ENCODE measurements at places on chromosomes 7 and 10.

DNA sequence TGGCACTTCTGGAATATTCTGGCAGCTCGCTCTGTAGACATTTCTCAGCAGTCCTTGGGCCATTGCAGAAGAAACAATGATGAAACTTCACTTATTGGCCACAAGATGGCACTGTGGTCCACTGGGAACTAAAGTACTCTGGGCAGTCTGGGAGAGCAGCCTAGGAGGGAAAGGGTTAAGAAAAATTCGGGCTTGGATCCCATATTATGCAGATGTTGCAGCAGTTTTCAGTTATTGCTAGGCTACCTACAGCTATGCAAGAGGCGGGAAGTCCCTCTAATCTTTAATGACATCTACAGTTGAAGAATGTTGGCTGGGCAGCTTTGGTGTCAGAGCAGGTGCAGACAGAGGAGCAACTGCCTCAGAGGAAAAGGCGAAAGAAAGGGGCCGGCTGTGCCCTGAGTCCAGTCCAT is 201.7 kb upstream of the PRSS58 start:
- DNase-seq = no peak

GRCh38 chr10:130434446-130435385 is 298.5 kb downstream of the GLRX3 start:
- peak; percentile 45 for DNase-seq

DNA sequence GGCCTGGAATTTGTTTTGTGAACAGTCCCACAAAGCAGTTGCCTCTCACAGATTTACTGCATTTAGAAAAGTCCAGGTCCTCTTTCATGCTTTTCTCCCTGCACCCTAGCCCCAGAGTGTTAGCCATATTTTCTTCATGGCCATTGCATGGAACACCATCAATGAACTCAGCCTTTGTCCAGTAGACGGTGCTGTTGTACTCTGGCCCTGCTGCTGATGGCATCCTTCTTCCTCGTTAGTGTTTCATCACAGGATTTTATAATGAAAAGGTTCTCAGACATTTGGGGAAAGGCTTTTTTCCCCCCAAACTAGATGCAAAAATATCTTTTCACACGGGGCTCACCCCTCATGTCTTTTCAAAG is 93.0 kb upstream of the SLC25A13 start:
- no peak for DNase-seq

DNA sequence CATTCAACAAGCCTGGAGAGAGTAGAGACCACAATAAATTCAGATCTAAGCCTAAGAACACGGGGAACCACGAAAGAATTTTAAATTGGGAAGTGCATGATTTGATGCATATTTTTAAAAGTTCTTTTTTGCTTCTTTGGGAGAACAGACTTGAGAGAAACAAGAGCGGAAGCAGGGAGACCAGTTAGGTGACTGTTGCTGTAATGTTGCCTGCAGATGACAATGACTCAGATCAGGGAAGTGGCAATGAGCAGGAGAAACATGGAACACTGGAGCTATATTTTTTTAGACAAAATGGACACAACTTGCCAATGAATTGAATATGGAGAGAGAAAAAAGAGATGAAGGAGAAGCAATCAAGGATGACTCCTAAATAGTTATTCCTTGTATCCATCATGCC is 125.1 kb downstream of the RAPGEF5 start:
- no peak for DNase-seq

DNA sequence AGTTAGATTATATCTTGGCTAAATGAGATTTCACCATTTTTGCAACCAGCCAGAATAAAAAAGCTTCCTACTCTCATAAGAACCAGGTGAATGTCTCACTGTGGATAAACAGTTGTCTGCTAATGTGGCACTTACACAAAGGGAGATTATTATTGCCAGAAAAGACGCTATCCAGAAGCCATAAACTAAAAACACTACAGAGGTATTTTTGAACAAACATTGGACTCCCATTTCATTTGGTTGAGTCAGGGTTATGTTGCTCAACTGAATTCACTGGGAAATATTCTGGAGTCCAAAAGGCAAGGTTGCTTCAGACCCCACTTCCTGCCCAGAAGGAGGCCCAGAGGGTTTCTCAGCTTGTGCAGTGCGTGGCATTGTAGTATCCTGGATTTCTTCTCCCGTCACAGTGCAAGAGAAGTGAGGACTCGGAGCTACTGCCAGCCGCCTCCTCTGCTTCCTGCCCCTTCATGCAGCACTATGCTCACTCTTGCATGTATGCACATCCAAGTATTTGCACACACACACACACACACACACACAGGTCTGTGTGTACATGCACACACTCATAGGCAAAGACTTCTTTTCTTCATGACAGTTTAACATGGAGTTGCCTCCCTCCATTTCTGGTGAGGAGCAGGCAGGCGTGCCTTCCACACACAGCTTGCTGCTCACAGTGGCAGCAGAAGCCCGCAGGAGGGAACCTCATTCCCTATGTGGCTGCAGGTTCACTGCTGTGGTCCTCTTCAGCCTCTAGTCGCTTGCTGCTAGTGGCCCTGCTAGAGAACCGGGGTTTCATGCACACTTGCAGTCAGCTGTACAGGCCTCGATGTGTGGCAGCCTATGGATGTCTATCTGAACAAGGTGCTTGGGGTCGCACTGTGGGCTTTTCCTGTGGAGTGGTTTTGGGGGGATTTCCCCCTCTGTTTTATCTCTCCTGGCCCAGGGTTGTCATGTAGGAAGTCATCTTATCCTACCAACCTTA is 10.1 kb downstream of the DENND10 start:
- DNase-seq = no peak

GRCh38 chr10:20765066-20765465 is 132.0 kb downstream of the NEBL start:
- no peak for DNase-seq

DNA sequence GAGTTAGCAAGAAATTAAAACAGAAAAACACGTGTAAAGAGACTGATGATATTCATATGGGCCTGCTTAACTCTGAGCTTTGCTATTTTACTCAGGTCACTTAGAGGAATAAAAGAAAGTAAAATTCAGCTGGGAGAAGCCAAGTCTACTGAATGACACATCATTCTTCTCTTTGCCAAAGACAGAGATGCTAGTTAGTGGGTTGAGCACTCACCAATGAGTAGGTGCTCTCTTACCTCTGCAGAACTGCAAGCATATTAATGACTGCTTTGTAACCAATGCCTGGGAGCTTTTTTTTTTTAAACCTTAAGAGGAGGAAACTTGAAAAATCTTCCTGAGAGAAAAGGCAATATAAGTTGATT is 44.8 kb upstream of the BAMBI start:
- no peak for DNase-seq

DNA sequence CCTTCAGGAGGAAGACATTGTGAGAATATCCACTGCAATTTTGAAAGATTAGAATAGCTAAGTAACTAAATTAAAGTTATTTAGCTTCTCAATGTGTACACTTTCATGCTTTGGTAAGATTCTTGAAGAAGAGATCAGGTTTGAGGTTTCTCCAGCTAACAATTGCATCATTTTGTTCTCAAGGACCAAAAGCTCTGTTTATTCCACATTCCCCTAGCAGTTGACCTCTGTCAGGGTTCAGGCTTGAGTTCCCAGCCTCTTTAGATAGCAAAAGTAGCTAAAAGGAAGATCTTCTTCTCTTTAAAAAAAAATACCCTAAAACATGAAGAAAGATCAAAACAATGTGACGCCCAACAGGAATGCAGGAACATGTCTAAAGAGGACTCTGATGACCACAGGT is 179.4 kb upstream of the IGFBP3 start:
- no peak for DNase-seq

GRCh38 chr7:76133164-76133775 is 68.4 kb upstream of the SRRM3 start:
- DNase-seq = no peak

GRCh38 chr10:124041675-124042445 is 51.5 kb downstream of the CHST15 start:
- DNase-seq = no peak

DNA sequence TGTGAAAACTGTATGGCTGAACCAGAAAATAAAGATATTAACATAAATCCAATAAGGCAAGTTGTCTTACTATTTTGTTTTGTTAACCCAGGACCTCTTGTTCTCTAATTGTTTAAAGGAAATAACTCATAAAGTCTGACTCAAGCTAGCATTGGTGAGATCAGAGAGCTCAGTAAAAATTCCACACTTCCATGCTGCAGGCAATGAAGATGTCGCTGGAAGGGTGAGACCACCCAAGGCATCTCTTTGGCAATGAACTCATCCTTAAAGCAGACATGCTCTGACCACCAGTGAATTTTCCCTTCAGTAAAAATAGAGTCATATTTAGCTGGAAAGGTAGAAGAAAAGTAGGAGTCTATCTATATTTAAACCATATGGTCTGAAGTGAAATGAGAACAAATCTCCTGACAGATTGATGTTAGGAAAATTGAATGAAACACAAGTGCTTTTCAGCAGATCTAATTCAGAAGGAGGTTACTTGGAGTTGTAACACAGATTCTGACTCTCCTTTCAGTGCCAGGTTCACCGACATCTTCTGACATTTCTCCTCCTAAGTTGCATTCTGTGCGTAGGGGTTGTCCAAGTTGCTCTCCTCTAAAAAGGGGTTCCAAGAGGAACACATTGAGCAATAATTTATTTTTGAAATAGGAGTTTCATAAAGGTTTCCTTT is 32.8 kb upstream of the VIPR2 start:
- DNase-seq = no peak

DNA sequence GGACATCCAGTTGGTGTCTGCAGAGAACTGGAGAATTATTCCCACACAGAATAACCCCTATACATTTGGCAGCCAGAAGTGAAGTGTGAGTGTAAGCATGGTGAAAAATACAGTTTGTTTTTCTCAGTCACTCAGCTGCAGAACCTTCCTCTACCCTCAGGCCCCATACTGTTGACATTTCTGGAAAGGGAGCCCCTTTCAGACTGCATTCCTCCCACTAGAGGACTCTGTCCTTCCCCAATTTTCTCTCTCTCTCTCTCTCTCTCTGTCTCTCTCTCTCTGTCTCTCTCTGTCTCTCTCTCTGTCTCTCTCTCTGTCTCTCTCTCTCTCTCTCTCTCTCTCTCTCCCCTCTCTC is 86.8 kb upstream of the STEAP1B start:
- DNase-seq = no peak

- DNase-seq = no peak
These were observed 384.9 kb upstream of the PFKP start for GRCh38 chr10:2682491-2682890.

DNA sequence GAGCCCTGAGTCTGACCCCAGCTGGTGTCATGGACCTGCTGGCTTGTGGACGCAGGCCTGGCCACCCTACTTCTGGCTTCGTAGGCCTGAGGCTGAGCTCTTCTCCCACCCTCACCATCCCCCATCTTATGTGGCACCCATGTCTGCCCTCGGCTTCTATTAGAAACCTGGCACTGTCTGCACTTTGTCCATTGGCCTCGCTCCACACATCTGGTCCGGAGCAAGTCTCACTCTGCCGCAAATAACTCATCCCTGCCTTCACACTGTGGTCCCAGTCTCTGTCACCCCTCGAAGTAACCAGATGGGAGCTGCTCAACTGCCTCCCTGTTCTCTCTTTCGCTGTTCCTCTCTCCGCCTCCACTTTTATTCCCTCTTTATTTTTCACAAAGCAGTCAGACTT is 78.6 kb downstream of the TRRAP start:
- no peak for DNase-seq

DNA sequence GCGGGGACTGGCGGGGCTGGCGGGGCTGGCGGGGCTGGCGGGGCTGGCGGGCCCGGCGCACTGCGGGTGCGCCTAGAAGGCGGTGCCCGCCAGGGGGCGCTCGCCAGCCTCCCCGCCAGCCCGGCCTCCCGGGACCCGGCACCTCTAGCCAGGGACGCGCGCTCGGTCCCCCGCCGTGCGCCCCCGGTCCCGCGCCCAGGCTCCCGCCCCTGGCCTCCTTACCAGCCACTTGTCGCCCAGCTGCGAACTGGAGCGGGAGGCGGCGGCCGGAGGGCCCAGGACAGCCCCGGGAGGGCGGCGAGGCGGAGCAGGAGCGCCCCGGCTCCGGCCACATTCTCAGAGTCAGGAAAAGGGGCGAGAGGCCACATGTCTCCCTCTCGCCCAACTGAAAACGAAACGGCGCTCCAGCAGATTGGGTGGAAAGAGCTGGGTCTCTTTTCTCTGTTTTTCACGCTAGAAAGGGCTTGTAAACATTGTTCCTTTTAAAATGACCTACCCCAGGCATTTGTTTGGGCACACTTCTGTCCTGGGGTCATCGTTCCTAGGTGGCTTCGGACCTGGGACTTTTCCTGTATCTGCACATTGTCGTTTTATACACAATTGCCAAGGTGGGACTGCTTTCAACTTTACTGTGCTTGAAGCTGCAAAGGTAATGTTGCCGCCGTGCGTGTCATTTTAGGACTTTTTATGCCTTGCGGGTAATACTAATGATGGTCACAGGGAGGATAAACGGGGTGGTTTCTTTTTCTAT is 378 bp upstream of the PRKCQ start:
- DNase-seq = no peak

- DNase-seq = no peak
These were observed 733.5 kb downstream of the ZWINT start for GRCh38 chr10:55627501-55628051.

DNA sequence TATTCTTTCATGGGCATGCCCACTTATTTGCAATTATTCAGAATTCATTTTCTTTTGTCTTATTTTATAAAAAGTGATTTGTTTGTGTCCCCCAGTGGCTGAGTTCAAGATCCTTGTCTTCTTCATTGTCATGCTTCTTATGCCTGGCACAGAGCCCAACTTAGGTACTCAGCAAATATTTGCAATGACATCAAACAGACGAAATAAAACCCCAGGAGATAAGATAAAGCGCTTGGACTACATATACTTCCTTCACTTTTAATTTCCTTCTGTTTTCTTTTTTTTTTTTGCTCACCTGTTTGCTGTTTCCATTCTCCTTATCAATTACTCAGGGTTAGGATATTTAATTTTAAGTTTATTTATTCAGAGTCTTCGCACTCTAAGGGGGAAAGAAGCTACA is 225.0 kb downstream of the SDHAF3 start:
- no peak for DNase-seq

DNA sequence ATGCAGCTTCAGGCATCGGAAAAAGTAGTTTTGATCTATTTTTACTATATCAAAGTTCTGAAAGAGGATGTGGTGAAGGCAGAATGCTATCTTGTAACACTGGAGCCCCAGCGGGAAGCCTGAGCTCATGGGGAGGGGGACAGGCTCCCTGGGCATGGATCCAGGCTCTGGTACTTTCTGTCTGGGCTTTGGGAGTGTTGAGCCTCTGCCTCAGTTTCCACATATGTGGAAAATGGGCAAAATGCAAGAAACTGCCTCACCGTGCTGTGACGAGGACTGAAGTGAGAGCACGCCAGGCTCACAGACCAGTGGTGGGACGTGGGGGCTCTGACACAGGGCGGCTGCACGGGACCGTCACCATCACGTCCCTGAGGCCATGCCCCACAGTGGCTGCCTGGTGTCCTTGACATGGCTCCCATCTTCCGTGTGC is 182.9 kb upstream of the SHH start:
- peak; percentile 45 for DNase-seq
